Activated naive CD4-positive, alpha-beta T cell treated with anti-CD3 and anti-CD28 coated beads, Interleukin-2, amount 50 U/mL, for 16 hours (primary cell): ENCODE measurements at places on chromosomes 5 and 9.

DNA sequence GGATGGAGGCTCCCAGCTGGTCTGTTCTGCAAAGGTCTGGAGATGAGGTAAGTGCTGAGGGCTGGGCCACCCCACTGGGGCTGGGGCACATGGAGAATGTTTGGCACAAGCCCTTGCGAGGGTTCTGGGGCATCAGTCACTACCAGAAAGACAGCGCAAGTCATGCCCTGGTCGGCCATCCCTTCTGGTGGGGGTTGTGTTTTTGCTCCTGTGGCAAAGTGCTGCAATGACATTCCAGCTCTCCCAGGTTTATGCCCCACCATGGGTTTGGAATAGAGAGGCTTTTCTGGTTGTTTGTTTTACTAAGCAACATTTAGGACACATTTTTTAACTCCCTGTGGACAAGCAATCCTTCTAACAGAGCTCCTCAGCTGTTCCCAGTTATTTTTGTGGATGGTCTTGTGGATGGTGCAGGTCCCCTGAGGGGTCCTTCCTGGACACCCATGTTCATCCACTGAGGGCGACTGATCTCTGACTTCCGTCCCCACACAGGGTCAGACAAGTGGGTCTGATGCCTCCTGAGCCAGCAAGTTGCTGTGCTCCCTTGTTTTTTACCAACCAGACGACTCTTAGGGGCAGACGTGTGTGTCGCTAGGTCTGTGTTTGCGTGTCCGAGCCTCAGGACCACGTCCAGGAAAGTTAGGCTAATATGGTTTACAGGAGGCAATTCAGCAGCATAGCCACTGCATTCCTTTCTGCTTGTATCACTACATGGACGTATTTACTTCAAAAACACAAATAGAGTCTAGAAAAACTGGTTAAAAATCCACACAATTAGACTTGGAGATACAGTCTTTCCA, 64.9 kb upstream of the ECM2 start:
- no peak for DNase-seq

DNA sequence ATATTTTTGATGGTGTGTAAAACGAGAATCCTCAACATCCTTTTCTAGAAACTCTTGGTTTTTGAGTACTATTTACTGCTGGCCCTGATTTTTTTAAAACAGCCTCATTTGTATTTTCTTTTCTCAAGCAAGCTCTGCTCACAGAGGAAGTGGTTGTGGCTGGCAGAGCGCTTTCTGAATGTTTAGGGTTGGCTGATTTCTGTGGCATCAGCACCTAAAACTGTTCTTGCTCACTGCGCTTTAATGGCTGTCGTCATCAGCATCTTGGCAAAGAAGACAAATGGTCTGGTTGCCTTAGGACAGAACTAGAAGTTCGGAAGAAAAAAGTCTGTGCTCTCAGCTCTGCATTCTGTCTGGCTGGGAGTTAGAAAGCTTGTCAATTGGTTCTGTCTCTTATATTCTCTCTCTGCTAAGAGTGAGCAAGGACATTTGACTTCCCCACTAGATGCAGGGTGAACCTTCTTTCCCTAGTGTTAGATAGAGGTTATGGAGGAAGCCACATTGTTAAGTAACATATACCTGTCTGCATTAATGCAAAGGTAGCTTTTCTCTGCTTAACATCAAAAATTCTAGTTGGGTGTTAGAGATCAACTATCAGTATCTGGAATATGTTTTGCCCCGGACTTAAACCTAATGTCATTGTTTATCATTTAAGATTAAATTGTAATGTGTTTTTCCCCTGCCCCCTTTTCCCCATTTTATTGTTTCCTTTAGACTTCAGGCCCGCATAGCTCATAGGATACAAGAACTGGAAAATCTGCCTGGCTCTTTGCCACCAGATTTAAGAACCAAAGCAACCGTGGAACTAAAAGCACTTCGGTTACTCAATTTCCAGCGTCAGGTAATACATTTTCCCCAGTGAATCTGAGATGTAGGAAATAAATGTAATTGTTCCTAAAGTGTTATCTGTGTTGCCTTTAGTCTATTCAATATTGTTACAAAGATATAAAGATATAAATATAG, 39.0 kb downstream of the SMARCA2 start:
- DNase-seq = peak; percentile 47

- DNase-seq = peak; percentile 17
Measured at GRCh38 chr9:132350861-132351315, 3.9 kb downstream of the SETX start.

- DNase-seq = peak; percentile 35
Measured at GRCh38 chr5:102865510-102866236, 110.6 kb downstream of the PAM start.

- no peak for DNase-seq
Measured at GRCh38 chr5:178762391-178762790, 31.9 kb upstream of the ZNF354A start.

- DNase-seq = no peak
Measured at GRCh38 chr9:33404788-33405362, 2.5 kb upstream of the AQP7 start.

DNA sequence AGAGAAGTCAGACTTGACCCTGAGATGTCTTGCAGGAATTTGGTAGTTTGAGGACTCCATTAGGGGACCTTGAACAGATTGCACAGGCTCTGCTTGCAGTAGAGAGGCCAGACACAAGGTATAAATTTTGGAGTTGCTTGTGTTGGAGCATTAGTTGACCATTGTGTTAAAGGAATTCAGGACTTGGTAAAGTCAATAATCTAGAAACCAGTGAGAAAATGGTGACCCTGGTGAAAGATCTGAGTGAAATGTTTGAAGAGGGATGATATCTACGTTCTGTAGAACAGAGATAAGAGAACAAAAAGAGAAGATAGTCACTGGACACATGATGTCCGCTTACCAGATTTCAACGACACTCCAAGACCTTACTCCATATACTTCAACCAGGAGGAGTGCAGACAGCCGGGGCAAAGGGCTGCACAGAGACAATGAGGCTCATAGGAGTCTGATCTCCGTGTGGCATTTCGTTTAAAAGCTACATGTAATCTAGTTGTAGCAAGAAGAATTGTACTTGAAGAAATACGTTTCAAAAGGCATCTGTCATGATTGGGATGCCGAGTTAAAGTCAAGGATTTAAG, 13.2 kb downstream of the DNAJC25 start:
- no peak for DNase-seq

DNA sequence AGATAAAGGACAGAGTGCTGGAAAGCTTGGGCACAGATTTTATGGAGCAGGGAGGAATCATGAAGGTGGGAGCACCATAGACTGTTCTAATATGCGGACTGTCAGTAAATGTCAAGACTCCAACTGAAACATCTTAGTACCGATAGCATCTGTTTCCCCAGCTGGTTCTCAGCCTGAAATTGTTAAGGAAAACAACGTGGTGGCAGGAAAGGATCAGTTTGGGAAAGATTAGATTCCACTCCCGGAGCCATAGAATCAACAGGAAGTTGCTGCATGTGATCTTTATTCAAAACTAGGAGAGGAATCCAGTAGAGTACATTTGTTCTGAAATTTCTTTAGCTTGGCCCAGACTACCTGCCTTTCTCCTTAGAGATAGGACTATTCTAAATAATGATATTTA, 559.1 kb downstream of the CSNK1G3 start:
- DNase-seq = no peak

GRCh38 chr9:16262477-16263261, 607.8 kb downstream of the BNC2 start:
- DNase-seq = no peak

DNA sequence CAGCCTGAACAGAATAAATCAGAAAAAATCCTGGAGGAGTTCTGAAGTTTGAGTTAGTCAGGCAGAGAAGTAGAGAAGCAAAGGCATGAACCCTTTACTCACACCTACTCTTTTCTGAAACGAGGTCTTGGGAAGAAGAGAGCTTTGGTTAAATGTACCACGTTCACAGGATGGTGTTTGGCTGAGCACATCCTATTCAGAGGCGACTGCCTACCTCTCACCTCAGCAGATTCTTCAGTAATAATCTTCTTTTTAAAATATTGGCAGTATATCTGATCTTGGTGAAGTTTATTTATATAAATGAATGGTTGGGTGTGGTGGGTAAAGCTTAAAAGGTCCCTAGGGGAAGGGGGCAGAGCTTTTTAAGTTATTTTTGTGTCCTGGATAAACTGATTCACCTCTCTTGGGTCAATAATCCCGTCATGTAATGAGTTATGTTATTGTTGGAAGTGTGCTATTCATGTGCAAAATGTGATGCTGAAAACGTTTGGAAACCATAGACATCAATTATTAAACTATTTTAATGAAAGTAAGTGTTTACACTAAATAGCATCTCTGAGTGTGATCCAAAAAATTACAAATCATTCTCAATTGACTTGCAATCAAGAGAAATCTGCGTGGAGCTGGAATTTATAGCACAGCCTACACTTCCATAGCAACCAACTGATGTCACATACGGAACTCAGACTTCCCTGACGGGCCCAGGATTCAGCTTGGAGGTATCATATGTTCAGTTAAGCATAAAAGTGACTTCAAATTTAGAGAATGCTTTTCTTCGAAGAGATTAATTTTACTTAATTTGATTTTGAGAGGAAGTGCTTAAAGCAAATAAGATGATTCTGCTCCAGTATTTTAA, 94.3 kb upstream of the EQTN start:
- DNase-seq = no peak

GRCh38 chr5:8726383-8727036, 819.4 kb downstream of the SEMA5A start:
- no peak for DNase-seq

DNA sequence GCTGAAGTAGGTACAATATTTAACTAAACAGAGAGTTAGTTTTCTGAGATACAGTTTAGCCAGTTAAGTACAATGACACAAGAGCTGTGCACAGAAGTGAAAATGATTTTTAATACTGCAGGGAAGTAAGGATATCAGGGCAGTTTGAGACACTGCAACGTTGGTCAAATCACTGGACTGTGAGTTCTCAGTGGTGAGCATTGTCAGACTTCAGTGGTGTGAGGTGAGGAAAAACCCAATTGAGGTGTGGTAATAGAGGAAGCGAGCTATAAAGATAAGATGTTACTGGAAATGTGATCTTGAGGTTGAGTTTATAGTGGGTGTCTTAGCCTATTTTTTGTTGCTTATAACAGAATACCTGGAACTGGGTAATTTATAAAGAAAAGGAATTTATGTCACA, 12.8 kb upstream of the FBXL7 start:
- DNase-seq = no peak

DNA sequence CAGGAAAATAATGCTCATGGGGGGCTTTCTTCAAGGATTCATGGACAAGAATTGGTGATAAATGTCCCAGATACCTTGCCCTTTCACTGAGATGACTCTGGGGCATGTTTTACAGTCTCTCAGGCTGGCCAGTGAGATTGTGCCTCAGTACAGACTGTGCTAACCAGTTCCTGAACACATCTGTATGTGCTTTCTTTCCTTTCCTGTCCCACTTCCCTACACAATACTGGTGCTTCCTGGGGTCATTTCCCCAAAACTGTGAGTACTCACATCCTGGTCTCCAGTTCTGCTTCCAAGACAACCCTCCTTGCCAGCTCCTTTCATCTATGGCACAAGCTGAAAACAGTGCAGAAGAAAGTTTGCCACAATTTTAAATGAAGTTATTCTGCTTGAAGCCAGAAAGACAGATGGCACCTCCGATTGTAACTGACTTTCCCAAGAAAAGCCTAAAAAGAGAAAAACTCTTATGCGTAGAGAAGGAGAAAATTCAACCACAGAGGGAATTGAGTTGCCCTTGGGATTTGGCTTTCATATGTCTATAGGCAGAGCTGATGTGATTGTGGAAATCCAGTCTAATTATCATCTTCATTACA, 134.7 kb downstream of the DRD1 start:
- DNase-seq = no peak

- DNase-seq = no peak
Measured at GRCh38 chr9:18299449-18299848, 174.5 kb upstream of the ADAMTSL1 start.

DNA sequence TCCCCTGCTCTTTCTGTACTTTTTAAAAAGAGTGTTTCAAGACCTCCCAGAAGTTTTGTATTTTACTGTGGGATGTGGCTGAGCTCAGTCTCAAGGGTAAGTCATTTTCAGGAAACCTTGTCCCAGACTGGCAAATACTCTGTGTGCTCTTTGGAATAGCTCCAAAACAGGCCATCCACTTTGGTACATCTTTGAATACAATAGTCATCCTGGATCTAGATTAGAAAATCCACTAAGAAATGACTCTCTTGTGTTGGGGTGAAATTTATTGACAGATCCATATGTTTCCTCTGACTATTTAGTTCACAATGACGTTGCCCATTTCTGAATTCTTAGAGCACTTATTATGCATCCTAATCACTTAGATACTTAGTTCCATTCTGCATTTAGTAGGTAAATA, 95.2 kb downstream of the PLCXD3 start:
- DNase-seq = no peak

GRCh38 chr9:91799113-91799744, 150.8 kb downstream of the ROR2 start:
- DNase-seq = no peak

DNA sequence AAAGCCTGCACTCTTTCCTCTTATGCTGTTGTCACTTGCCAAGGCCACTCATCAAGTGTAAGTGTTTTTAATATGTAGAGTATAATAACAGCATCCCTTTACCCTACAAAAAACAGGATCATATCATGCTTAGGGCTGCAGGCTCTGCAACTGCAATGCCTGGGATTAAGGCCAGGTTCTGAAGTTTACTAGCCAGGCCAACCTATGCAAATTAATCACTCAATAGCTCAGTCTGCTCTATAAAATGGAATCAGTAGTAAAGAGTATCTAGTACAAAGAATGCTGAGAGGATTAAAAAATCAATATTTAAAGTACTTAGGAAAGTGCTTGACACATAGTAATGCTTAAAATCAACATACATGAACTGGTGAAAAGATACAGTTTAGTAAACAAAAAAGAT, 253.3 kb downstream of the EDIL3 start:
- DNase-seq = no peak

- no peak for DNase-seq
Measured at GRCh38 chr5:32193591-32193990, 19.5 kb upstream of the GOLPH3 start.

DNA sequence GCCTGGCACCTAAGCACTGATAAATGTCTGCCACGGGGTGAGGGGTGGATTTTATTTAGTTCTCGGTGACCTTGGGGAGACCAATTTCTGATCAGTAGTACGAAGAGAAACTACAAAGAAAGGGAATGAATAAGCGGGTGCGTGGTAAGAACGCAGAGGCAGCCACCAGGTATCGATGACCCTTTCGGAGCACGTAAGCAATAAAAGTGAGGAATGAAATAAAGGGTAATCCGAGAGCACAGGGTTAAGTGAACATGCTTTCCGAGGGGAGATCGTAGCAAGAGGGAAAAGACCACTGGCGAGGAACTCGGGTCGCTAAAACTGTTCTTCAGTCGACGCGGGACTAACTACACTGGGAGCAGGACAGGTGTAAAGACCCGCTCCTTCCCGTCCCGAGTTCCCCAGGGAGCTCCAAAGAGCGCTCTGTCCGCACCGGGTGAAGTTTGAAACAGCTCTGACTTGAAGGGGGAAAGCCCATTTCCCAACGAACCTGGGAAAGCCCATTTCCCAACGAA, 1.1 kb downstream of the ELOVL7 start:
- DNase-seq = no peak

- DNase-seq = no peak
Measured at GRCh38 chr5:159027504-159027903, 72.2 kb downstream of the EBF1 start.
